ENCODE measurements at places on chromosomes 11 and 22.

DNA sequence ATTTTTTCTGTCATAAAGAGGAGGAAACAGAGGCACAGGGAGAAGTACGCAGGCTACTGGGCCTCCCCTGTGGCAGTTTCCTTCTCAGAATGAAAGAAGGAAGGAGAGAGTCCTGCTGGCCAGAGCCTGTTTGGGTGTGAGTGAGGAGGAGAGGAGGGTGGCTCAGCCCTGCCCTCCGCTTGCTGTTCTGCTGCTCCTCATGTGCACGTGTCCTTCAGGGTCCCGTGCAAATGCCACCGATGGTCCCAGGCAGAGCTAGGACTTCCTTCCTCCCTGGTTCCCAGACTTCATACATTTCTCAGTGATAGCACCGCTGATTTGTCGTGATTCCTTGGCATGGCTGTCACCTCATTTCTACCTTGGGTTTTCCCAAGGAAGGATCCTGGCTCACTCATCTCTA, 88.7 kb downstream of the PKNOX2 start:
- DNase-seq: no peak

GRCh38 chr11:76797341-76798201, 14.4 kb downstream of the TSKU start:
- no peak for DNase-seq

GRCh38 chr11:65208785-65209710, 27.3 kb downstream of the CAPN1 start:
- DNase-seq: no peak

- DNase-seq: no peak
Observed at GRCh38 chr11:67504005-67504949, 886 bp downstream of the PITPNM1 start.

DNA sequence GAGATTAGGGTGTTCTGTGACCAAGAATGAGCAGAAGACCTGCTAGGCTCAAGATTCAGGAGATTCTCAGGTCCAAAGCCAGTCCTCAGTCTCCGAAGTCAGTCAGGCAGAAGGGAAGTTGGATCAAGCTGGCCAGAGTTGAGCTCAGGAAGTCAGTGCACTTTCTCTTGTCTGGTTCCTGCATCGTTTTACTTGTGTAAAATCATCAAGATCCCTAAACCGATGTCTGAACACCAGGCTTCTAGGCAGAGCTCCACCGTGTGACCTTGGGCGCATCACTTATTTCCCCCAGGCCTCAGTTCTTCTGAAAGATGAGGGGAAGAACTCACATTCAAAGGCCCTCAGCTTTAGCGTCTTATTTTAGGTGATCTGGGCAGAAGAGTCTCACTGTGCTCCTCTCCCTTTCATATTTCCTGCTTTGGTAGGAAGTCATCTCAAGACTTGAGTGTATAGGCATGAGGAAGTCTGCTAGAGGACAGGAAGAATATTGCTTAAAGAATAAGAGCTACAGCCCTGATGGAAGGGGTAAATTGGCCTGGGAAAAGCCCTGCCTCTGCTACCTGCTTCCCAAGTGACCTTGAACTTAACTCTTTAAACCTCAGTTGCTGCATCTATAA, 20.2 kb downstream of the NF2 start:
- DNase-seq: no peak

DNA sequence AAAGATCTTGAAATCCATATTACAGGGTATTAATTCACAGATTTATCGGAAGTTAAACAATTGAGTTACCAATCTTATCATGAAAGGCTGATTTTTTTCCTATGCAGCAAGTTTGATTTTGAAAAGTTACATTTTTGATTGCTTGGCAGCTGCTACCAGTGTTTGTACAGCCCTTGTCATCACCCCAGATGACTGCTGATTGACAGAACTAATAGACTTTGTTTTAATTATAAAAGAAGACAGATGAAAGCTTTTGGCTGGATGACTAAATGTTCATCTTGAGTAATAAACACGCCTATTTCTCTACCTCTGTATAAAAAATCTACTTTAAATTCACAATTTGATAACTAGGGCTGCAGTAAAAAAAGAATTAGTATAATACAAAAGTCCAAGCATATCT, 259.7 kb downstream of the TTC28 start:
- DNase-seq: no peak

All from activated T-helper 1 cell treated with anti-CD3 and anti-CD28 coated beads, Interleukin-2, amount 50 U/mL, for 16 hours (primary cell).